CD4-positive, alpha-beta memory T cell (primary cell): ENCODE measurements at places on chromosomes 4 and X.

GRCh38 chr4:151409470-151410313 is 716 bp downstream of the FHIP1A start:
- DNase-seq, result peak; percentile 12

DNA sequence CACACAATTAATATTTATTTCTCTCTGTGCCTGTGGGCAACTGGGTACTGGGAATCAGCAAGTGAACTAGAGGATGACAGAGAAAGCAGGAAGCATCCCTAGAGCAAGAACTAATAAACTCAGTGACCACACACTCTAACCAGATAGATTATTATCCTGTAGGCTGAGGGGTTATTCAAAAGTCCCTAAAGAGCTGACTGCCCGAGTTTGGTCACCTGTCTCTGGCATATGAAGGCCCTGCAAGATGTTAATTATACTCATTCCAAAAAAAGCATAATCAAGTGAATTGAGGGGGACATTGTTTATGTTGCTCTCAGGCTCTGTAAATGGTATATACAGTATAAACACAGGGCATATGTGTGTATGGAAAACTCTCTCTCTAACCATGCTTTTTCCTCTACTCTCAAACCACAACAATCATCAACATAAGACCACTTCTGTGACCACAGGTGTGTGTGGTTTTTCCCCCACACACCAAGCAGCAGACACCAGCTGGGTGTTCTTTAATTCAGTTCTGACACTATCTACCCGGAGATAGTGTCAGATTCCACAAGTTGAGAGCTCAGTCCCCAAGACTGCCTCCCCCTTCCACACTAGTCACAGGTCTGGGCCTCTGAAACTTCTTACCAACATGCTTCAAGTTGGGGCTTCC is 6.2 kb upstream of the HPSE start:
- peak; percentile 40 for DNase-seq

DNA sequence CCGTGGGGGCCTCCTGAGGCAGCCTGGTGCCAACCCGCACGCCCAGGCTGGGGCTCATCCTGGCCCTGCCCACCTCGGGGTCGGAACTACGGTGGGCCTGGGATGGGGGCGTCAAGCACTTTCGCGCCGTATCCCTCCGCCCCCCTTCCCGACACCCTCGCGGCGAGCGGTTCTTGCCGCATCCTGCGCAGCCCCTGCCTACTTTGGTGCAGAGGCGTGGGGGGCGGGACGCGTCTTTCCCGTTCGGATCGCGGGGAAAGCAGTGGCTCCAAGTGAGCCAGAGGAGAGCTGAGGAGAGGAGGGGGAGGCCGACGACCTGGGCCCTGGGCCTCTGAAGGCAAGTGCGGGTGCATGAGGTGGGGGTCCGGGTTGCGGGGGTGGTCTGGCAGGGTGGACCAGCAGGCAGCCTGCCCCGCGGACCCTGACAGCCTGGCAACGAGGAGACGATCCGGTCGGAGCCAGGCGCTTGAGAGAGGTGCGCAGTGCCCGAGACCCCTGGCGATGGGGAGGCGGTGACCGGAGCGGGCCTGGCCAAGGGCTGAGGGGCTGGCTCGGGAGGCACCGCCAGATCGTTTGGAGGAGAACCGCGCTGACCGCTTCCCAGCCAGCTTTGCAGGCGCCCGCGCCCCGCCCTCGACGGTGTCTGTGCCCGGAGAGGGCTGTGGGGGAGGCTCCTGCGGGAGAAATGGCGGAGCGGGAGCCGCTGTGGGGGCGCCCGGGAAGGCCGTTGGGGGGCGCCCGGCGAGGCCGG is at the start of gene GPRASP2:
GPRASP2 (plus strand) TSS at position 233 of the 751 bp plus-strand sequence. CDS start 2,422 bp downstream, outside the sequence.
- no peak for DNase-seq

GRCh38 chrX:152601848-152602616 is 35.7 kb upstream of the GABRQ start:
- DNase-seq, result no peak

DNA sequence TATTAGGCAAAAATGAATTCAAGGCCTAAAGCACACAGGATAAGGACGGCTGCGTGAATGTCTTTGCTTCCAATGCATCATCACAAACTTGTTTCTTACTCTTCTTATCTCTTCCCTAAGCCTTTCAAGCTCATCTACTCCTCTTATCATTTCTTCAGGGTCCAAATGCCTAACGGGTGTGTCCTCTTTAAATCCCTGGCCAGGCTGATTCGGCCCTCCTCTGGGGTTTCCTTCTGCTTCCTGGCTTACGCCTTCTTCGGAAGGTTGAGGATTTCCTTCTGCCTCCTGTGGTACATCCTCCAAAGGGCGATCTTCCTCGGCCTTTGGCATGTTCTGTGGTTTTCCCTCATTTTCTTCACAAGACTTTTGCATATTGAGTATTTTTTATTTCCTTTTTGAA is 1.3 kb downstream of the TCEAL8 start:
- no peak for DNase-seq

DNA sequence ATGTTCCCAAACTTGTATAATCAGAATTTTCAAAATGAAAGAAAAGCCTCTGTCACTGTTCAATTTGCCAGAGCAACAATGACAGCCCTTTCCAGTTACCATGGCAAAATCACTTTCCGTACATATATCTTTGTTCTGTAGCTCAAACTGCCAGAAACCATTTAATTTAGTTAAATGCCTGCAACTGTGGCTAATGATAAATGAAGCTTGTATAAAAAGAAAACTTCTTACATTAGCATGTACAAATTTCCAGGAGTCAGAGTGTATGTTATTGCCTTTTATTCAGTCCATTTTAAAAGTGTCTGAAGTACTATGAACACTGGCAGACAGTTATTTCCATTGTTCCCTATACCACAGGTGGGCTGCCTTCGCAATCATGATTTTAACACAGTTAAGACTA is 30.3 kb downstream of the ARAP2 start:
- no peak for DNase-seq

DNA sequence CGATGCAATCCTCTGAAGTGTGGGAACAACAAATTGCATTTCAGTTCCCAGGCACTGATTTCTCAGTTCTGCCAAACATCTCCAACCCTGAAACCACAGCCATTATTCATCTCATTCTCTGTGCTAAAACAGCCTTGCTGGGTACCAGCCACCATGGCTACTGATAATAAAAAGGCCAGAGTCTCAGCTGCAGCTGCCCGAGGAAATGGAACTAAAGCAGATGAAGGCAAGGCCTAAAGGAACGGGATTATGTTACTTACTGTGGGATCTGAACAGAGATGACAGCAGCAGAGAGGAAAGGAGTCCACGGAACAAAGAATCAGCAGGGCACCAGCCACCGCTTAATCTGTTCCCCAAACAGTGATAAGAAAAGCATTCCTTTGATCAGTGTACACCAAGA is 155.7 kb downstream of the PAPSS1 start:
- no peak for DNase-seq

GRCh38 chr4:8303081-8303480 is 33.5 kb downstream of the HTRA3 start:
- DNase-seq, result no peak

DNA sequence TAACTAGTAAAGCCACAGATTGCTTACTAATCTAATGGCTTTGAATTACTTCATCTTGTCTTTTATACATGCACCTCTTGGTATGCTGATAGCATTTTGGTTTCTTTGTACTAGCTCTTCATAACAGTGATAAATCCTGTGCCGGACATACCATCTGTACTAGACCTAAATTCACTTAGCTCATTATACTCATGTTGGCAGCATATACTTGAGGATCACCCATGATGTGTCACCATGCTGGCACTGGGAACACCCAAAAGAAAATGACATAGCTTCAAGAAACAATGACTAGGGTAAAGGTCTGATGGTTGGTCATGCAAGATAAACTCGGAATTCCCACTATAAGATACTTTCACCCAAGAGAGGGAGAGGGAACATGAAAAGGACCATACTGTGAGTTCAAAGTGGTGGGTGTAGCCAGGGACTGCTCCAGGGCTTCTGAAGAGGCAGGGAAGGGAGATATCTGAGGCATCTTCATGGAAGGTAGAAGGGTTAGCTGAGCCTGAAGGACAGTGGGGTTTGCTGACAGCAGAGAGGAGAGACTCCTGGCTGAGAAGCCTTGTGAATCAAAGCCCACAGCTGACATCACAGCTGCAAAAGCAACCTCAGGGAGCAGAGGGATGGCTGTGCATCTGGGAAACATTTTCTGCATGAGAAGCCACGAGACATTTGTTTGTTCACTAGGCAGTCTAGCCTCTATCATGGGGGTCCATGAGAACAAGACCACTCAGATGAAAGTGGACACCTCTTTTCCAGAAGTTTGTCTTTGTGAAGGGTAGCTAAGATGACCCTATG is 314.2 kb downstream of the RAB28 start:
- DNase-seq, result no peak

DNA sequence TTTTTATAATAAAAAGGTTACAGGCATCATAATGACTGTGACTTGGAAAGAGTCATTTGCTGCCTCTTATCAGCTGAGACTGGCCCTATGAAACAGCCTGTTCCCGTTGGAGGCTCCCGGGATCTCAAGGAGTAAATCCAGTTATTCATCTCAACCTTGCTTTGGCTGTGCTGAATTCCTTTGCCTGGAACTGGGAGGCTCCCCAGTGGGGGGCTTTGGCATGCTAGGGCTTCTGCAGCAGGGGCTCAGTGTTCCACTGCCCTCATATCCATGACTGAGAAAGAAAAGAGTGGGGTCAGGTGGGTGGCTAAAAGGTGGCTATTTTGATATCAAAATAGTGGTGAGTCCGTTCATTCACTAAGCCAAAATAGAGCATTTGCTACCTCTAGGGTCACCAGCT is 71.2 kb downstream of the TRPC5 start:
- DNase-seq, result no peak

DNA sequence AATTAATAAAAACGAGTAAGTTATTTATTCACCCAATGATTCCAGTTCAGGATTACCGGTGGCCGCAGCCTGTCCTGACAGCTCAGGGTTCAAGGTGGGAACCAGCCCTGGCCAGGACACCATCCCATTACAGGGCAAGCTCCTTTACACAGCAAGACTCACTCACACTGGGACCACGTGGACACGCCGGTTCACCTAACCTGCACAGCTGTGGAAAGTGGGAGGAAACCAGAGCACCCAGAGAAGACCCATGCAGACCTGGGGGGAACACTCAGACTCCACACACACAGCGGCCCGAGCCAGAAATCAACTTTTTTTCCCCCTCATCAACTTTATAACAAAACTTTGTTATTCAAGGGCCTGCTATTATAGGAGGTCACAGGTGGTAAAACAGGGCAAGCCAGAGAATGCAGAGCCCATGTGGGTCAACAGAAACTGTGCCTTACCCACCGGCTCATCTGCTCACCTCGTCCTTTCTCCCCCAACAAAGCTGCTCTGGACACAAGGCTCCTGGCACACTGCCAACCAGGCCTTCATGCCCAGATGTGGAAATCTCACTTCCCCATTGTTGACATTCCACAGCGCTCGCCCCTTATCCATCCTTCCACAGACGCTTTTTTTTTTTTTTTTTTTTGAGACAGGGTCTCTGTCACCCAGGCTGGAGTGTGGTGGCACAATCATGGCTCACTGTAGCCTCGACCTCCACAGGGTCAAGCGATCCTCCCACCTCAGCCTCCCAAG is 8.0 kb upstream of the ODAPH start:
- no peak for DNase-seq

DNA sequence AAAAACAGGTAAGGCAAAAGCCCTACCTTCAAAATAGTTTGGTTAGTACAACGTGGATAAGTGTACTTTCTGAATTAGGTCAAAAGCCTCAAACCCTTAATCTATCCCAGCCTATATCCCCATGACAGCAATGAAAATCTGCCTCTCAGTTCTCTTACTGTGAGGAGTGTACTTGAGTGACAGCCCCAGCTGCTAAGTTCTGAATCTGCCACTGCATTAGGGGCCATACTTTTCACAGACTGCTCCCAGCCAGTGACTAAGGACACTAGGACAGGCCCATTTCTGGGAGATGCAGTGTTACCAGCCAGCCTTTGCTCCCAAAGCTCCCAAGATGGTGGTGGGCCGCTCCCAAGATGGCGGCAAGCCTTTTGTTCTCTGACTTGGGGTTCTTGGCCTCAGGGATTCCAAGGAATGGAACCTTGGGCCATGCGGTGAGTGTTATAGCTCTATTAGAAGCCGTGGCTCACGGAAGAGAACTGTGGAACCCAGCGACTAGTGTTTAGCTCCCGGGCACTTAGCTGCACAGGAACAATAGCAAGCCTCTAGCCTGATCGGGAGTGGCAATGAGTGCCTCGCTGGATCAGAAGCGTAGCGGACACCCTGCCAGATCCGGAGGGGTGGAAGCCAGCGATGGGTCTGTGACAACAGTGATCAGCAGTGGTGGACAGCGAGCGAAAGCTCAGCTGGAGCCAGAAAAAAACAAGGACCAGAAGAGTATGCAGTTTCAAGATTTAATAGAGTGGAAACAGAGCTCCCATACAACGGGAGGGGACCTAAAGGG is 175.6 kb upstream of the NRK start:
- no peak for DNase-seq

DNA sequence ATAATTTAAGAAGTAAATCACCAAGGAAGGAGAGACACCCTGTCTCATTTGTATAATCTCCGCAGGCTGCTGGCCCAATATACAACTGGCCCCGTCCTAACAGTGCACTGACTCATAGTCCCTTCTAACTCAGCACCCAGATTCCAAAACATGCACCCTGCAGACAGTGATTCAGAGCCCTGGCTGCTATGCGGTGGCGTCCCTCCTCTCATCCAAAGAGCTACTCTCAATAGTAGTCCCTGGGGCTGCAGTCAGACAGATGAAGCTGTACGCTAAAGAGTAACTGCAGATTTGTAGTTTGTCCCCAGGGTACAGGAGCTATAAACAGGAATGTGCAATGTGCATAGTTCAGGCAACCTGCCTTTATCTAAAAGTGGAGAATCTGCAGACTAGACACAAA is 23.0 kb downstream of the GABRA3 start:
- no peak for DNase-seq

- no peak for DNase-seq
These were observed 44.4 kb upstream of the IL9R start for GRCh38 chrX:155953055-155953454.

GRCh38 chr4:125703443-125703842 is 388.7 kb downstream of the FAT4 start:
- DNase-seq, result no peak

GRCh38 chr4:119125931-119126330 is 9.7 kb upstream of the MYOZ2 start:
- DNase-seq, result no peak

- no peak for DNase-seq
These were observed 83.4 kb downstream of the KIT start for GRCh38 chr4:54741202-54741601.

DNA sequence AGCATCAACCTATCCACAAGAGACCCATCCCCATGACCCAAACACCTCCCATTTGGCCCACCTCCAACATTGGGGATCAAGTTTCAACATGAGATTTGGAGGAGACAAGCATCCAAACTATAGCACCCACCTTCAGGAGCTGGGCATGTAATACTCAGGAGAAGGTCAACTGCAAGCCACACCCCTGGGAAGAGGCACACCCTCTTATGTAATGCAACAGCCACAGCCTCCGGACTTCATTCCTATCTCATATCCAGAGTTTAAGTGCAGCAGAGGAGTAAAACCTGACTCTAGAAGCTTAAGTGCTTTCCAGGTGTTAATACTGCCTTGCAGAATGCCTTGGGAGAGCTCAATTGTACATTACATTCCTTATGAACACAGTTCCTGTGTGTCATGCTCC is 197.4 kb downstream of the PTTG2 start:
- no peak for DNase-seq
